Hippocampal formation (tissue), 2 donors: ENCODE measurements at places on chromosomes 5 and 9.
A peak's percentile ranks its signal among the peaks of the same experiment; 100 is the strongest.

DNA sequence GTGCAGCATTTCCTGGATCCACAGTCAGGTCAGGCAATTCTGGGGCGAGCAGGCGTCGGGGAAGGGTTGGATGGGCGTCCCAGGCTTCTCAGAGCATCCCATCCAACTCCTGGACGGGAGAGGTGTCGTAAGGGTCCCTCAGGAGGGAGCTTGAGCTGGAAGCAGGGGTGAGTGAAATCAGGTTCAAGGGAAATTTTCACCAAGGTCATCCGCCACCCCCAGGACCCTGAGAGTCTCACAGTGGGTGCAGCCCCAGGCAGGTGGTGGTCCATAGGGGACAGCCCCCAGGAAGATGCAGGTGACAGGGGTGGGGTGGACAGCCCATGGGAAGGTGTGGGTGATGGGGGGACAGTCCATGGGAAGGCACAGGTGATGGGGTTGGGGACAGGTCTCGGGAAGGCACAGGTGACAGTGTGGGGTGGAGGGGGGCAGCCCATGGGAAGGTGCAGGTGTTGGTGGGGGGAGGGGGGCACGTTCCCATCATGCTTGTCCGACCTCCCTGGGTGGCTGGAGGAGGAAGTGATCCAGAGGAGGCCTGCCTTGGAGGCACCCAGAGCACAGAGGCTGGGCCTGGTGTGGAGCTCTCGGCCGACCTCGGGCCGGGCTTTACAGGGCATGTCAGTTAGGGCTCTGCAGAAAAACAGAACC is 48.9 kb downstream of the AHRR start:
- DNase-seq = no peak

- peak; percentile 21 for DNase-seq
These were observed 2.5 kb downstream of the KDM3B start for GRCh38 chr5:138354926-138355378.

- DNase-seq = no peak
These were observed 13.9 kb upstream of the ZFP62 start for GRCh38 chr5:180874804-180875582.

DNA sequence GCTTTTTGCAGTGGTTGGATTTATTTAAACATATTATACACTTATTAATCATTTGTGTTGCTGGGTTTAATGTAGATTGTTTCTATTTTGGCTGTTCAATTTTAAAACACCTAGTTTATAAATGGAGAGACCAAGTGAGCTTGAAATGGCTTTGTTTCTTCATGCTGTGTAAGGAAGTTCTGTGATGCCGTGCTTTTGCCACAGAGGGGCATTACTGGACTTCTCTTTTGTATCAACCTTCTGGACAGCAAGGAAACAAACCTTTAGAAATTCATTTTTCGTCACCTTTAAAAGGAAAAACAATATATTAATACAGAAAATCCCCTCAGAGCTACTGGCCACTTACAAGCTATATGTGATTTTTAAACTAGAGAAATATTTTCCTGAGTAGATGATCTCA is 81.9 kb downstream of the DMRTA1 start:
- no peak for DNase-seq

- DNase-seq = no peak
These were observed 6.1 kb upstream of the ERMP1 start for GRCh38 chr9:5838884-5839571.

- no peak for DNase-seq
These were observed 255.5 kb downstream of the CAAP1 start for GRCh38 chr9:26637101-26637500.

DNA sequence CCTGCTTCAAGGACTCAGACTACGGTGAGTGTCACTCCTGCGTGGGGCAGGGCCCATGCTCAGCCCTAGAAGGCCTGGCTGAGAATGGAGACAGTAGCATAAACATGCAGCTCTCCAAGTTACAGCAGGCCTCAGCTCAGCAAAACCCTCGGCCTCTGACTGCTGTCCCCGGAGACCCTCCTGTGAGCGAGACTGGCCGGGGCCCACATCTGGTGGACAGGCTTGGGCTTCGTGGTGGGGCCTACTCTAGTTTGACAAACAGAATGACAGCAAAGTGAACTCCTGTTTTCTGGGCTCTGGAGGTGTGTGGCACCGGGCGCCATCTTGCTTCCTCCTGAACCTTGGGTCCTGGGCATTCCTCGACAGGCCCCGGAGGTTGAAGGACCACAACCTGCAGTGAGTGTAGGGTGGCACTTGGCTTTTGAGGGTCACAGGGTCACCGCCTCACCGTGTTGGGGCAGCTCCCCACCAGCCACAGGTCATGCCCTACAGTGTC is 97.5 kb downstream of the PHF2 start:
- DNase-seq = no peak

GRCh38 chr5:157204765-157205164 is 24.1 kb downstream of the ITK start:
- DNase-seq = no peak

GRCh38 chr9:79382458-79382857 is 189.3 kb upstream of the TLE4 start:
- no peak for DNase-seq
